ENCODE measurements at places on chromosomes 12 and 14.

- no peak for DNase-seq
These were observed 74.3 kb downstream of the RFLNA start for GRCh38 chr12:124369055-124369826.

GRCh38 chr14:104370256-104370870, 209.2 kb upstream of the C14orf180 start:
- no peak for DNase-seq

DNA sequence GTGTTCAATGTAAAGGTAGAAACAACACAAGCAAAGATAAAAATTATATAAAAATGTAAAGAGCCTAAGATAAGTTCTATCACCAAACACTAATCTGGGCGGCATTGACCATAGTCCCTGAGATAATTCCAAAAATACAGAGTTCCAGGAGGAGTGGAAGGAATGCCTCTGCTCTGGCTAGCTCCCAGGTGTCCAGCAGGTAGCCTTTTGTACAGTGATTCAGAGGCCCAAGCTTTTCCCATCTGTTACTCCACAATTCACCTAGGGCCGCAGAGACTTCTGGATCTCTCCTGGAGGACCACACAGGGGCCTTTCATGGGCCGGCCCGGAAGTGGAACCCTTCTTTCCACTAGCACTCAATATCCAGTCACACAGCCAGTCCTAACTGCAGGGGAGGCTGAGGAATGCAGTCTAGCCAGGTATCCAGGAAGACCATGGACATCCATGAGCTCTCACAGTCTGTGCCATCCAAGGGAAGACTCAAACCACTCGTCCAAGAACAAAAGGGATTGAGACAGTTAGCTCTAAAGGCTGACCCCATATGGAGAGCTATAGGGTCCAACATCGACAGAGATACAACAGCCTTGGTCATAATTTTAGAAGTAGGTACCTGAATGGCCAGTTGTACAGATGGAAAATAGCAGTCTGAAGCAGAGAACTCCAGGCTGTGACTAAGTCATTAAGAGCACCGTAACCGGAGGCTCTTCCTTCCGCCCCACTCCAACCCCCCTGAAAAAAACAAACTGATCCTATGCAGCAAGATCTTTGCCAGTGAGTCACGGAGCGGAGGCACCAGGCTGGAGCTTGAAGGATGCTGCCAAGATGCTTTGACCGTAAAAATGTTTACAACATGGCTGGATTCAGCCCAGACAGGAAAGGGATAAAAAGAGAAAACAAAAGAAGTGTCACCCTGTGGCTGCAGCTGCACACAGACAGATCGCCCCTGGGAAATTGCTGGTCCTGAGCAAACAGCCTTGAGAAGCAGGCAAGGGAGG, 204.8 kb downstream of the NUAK1 start:
- DNase-seq, result no peak

DNA sequence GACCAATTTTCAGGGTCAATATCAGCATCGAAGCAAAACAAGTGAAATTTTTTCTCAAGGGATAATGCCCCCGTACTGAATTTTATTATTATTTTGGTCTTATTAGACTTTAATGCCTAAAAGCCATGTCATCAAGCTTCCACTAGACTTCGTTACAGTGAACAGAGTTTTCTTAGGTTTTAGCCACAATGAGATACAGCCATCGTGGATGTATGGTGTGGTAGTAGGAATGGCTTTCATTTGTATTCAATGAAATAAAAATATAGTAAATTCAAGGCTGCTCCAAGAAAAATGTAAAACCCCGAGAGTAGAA, 11.7 kb downstream of the TAOK3 start:
- no peak for DNase-seq

DNA sequence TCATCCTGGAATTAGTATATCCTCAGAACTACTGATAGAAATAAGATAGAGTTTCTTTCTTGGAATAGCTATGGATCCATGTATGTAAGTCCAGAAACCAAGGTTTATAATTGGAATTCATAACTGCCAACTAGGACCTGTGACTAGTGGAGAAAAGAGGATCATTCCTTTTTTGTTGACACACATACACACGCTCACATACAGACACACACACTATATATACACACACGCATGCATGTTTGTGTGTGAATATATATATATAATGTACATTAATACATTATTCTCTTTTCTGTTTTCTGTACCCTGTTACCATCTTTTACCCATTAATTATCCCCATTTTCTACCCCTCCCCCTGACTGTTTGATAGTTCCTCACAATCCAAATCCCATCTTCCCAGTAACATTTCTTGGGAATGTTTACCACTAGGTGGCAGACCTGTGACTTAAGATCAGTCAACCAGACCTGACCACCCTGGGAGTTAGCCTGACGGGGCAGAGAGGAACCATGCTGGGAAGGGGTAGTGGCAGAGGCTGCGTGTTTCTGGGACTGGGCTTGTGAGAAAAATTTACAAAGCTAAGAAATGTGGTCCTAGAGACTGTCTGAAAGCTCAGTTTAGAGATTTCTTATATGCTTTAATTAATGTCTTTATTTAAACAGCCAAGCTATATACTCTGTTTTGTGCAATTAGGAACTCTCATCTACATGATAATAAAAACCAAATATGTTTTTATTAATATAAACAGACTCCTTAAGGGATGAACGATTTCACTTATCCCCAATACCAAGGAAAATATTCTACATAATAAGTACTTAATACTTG, 308.0 kb downstream of the PPFIA2 start:
- no peak for DNase-seq

All from stimulated activated CD8-positive, alpha-beta memory T cell treated with anti-CD3 and anti-CD28 coated beads, Interleukin-4, amount 100 ng/mL, for 48 hours (primary cell).